ENCODE measurements at places on chromosomes 1 and 21. TPM values are rescaled to one million over a fixed set of nuclear protein-coding genes. Genes with fewer than 3 reads are reported as not detected.

Gene CFHR2
- not detected for total RNA-seq

DNA sequence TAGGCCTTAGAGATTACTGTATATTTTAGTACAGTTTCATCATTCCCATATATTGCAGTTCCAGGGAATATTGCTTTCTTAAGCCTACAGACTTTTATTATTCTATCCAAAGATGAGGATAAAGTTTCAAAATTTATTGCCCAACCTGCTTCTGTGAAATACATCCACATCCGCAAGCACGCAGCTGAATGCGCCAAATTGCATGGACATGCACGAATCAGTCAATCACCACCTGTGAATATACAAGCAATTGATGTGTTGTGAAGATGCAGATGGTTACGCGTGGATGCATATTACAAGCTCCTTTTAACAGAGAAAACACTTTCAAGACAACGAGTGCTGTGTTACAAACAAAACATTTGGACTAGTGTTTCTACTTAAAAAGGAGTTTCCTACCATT, 577.8 kb upstream of the PLXNA2 start:
- H3K27me3 ChIP-seq: no peaks in the 10 kb centered on the region
- H3K36me3 ChIP-seq: no peaks in the 10 kb centered on the region
- H3K4me1 ChIP-seq: no peaks in the 10 kb centered on the region
- DNase-seq: no peak
- no peak overlapping the region for H3K4me3 ChIP-seq
- no peak overlapping the region for H3K27ac ChIP-seq

DNA sequence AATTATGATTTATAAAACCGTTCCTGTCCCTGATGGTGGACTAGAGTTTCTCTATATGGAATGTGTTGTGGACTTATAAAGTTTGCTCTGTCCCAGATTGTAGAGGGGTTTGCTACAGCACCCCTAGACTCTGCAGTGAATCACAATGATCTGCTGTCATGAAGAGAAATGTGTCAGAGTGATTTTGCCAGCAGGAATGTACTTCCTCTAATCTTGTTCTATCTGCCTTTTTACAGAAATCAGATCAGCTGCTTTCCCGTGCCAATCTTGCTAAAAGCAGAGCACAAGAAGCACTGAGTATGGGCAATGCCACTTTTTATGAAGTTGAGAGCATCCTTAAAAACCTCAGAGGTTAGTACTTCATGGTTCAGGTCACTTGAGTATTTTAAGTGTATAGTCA, 52.0 kb downstream of the LAMC2 start:
- no peak overlapping the region for H3K4me3 ChIP-seq
- H3K27ac ChIP-seq: no peak overlapping the region
- peaks cover 17% of the 10 kb centered on the region for H3K4me1 ChIP-seq
- no peaks in the 10 kb centered on the region for H3K36me3 ChIP-seq
- H3K27me3 ChIP-seq: no peaks in the 10 kb centered on the region

- no peak overlapping the region for H3K27ac ChIP-seq
- DNase-seq: no peak
- H3K27me3 ChIP-seq: no peaks in the 10 kb centered on the region
- no peaks in the 10 kb centered on the region for H3K36me3 ChIP-seq
These were observed 121.0 kb downstream of the MAGI3 start for GRCh38 chr1:113511269-113511668.

DNA sequence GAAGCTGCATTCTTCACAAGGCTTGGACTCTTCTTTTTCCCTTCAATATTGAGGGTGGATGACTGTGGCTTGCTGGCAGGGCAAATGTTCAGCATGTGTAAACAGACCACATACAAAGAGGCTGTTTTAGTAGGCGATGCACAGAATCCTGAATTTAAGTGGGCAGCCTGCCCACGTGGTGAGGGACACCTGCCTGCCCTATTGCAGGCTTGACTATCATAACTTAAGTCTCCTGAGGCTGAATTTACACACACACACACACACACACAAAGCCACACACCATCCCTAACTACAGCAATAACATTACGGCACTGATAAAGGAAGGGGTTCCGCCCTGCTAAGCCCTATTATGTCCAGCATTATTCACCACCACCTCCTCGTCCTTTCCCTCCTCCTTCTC, 15.9 kb downstream of the SYT2 start:
- H3K4me3 ChIP-seq: no peak overlapping the region
- DNase-seq: no peak
- H3K36me3 ChIP-seq: no peaks in the 10 kb centered on the region
- no peak overlapping the region for H3K27ac ChIP-seq
